ENCODE measurements at places on chromosomes 4 and X.

DNA sequence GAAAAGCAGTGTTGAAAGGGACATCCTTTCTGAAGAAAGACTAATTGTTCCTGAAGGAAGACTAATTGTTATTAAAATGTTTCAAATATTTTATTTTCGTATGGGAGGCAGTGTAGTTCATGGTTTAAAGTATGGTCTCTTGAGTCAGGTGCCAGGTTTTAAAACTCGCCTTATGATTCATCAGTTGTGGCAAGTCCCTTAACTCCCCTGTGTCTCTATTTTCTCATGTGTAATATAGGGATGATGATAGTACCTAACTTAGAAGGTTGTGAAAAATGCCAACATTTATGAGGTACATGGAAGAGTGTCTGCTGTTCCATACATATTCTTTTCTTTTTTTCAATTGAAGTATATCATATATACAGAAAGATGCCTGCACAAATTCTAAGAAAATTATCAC lies 414.2 kb upstream of the DIPK2B start:
- DNase-seq, result no peak

DNA sequence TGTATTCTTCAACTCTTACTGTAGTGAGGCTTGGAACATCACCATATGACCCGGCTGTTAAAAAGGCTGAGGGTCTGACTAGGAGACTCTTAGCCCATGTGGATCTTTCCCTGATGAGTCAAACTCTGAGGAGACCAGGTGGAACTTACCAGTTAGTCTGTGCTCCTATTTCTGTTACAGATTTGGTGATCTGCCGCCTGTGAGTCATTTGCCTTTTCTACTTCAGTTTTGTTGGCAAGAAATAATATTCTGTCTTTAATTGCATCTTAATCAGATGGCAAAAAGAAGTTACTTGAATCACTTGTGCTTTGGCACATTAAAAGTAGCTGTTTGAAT lies 48.4 kb downstream of the MTM1 start:
- DNase-seq, result no peak

DNA sequence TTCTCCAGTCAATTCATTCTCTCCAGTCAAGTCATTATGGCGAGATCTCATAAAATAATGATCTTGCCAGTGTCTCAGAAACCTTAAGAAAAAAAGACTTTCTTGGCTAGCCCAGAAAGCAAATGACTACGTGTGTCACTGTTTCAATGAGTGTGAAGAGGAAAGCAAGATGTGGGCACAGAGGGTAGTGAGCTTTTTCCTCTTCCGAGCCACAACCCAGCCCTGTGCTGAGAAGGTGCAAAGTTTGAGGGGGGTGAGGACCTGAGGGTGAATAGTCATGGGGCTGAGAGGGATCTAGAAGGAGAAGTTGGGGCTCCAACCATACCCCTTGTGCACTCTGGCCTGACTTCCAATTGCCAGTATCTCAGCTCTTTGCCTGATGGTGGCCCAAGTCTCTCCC lies 85.6 kb upstream of the EGFL6 start:
- DNase-seq, result no peak

DNA sequence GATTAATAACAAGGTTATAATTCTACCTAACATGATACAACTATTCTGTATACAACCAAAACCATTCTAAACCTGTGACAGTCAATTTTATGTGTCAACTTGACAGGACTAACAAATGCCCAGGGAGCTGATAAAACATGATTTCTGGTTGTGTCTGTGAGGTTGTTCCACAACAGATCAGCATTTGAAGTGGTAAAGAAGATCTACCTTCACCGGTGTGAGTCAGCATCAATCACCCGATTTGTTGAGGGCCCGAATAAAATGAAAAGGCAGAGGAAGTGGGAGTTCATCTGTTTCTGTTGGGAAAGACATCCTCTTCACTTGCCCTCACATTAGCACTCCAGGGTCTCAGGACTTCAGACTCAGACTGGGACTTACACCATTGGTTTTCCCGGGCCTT lies 187.9 kb downstream of the MAB21L2 start:
- no peak for DNase-seq

All from Kasumi-1 (cell line).